ENCODE measurements at places on chromosomes 6 and 20.

DNA sequence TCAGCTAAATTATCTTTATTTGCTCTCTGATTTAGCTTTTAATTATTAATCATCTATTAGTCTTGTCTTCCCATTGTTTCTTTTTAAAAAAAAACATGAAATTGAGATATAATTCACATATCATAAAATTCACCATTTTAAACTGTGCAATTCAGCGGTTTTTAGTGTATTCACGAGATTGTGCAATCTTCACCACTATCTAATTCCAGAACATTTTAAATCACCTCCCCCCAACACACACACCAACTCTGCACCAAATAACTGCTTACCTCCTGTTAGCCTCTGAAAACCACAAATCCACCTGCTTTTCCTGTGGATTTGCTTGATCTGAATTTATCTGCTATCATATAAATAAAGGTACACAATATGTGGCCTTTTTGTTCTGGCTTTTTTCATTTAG is 8.8 kb upstream of the ABRACL start:
- DNase-seq = no peak

GRCh38 chr20:63027221-63027921 is 20.6 kb upstream of the BHLHE23 start:
- DNase-seq = no peak

GRCh38 chr20:23211164-23211563 is 125.0 kb upstream of the CD93 start:
- no peak for DNase-seq

DNA sequence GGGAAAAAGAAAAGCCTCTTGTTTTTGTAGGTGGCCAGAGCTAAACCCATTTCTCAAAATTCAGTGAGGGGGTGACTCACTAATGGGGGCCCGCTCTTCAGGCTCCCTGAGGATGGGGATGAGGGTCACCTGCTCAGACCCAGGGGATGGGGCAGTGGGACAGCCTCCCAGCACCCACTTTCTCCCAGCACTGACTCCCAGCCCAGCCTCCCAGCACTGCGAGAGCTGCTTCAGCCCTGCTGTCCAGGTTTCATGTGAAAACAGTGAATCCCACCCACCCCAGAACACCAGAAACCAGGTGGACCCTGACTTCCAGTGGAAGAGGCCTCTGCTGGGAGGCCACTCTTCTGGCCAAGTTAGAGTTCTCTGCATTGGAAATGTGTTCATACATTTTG is 362.6 kb downstream of the CDH4 start:
- DNase-seq = no peak

DNA sequence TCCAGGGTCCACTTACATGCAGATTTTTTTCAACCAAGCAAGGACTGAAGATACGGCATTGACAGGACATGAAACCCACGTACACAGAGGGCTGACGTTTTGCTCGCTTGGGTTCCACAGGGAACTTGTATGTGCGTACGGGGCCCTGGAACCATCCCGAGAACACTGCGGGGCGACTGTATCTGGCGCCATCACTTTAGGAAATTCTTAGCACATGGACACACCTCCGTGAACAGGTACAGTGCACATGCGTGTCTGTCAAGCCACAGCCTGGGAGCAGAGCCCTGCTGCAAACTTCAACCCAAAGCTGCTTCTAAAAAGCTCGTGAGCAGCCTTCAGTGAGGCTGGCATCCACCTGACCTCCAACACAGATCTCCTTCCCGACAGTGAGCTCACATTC is 37.3 kb downstream of the TAF4 start:
- DNase-seq = no peak

DNA sequence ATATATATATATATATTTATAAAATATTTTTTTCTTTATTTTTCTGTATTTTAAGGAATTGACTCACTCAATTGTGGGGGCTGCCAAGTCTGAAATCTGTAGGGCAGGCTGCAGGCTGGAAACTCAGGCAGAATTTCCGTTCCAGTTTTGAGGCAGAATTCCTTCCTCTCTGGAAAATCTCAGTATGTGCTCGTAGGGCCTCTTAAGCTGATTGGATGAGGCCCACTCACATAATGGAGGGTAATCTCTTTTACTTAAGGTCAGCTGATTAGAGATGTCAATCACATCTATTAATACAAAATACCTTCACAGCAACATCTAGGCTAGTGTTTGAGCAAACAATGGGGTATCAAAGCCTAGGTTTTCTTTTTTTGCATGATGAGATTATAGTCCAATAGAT is 244.7 kb upstream of the RNF24 start:
- DNase-seq = no peak

GRCh38 chr6:100188754-100189153 is 194.7 kb upstream of the MCHR2 start:
- no peak for DNase-seq

DNA sequence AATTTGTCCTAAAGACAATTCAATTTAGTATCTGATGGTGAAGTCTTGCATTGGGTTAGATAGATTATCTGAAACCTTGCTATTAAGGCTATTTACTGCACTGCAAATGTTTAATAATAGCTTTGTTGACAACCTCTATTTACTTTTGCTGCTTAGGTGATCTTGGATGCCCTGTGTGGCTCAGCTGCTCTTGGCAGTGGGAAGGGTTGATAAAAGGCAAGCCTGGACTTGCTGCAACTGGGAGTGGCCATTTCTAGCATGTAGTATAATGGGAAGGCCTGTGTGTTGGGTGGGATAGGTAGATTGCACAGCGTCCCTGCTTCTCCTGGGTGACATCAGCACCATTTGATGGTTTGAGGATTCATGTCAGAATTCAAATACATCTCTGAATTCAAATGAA is 49.1 kb downstream of the ARMC2 start:
- no peak for DNase-seq

- no peak for DNase-seq
Observed at GRCh38 chr20:21982559-21982958, 277.1 kb downstream of the PAX1 start.

- DNase-seq = no peak
Observed at GRCh38 chr20:23167431-23167830, 81.3 kb upstream of the CD93 start.

- no peak for DNase-seq
Observed at GRCh38 chr20:2922957-2923356, 49.7 kb downstream of the PTPRA start.

- DNase-seq = no peak
Observed at GRCh38 chr6:121504227-121504626, 68.8 kb downstream of the GJA1 start.

DNA sequence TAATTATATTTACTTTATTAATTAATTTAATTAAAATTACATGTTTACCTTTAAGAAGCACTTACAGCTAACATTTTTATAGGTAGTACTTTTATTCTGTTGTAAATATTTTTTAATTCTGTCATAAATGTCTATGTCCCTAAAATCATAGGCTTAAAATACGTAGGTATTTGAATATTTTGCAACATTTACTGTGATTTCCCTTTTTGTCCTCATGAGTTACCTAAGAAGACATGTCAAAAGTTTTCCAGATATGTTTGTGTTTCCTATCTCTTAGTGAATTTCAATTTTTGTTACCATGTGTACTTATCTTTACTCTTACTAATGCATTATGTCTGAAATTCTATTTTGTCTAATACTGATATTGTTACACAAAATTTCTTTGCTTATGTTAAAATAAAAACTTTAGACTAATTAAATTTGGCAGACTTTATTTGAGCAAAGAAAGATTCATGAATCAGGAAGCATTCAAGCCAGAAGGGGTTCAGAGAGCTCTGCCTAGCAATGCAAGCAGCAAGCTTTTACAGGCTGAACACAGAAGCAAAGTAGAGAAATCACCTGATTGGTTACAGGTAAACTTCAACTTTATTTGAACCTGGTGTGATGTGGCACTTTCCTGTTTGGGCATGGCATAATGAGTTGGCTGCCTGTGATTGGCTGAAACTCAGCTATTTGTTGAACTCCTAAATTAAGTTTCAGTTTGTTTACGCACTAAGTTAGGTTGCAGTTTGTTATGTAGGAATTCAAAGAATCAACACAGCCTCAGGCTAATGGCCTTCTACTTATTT is 123.2 kb upstream of the TMEM170B start:
- DNase-seq = no peak

DNA sequence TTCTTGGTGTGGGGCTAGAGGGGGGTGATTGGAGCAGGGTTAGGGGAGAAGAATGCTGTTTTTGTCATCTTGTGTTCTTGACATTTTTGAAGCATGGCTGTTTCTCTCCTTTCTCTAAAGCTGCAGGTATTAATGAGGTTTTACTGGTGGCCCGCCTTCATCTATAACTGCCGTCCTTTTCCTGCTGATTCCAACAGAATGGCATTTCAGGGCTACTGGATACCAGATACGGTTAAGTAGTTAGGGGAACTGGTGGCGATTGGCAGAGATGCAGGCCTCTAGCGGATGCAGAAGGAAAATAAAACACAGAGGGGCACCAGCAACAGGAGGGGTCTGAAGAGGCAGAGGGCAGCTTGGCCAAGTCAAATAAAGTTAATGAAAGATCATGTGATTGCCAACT is 89.7 kb upstream of the EEF1E1 start:
- no peak for DNase-seq

DNA sequence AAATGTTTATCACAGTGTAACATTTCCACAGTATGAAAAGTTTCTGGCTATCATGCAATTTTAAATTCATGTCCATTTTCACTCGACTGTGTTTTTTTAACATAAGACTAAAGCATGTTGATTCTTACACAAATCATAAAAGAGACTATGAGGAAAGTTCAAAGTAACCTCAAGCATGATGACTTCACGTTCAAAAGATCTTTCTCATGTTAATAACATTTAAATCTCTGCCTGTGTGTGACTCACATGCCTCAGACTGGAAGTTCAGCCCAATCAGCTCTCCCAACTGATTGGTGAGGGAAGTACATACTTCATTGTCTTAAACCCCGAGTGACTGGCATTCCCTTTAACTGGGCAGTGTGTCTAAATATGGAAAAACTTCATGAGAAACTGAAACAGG is 37.4 kb downstream of the ATXN1 start:
- DNase-seq = no peak

DNA sequence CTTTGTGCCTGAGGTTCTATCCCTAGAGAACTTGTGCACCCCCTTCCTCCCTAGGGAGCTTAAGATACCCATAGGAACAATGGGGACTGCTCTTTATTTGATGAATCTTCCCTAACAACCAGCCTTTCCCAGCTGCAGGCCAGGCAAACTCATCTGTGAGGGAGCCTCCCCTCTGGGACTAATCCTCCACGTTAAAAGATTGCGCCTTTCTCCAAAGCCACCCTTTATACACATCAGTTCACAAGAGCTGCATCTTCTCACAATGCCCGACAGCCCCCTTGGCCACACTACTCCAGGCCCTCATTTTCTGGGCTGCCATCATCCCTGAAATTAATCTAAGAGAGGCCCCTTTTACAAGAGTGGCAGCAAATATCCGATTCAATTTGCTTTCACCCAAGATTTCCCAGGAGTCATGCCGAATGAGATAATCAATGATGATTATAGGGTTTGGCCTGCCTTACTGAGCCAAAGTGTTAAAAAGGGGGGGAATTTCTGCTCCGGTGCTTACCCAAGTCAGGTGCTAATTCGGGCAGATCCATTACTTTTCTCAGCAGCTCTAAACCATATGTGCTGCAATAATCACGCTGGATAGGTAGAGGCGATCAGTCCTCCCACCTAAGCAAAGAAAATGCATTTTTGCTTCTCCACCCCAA is 336.5 kb downstream of the KIF16B start:
- no peak for DNase-seq

GRCh38 chr6:48423640-48424365 is 312.8 kb upstream of the PTCHD4 start:
- DNase-seq = no peak

- DNase-seq = no peak
Observed at GRCh38 chr6:53299331-53300005, 49.3 kb downstream of the ELOVL5 start.

GRCh38 chr20:3231116-3231515 is 7.9 kb downstream of the SLC4A11 start:
- no peak for DNase-seq

DNA sequence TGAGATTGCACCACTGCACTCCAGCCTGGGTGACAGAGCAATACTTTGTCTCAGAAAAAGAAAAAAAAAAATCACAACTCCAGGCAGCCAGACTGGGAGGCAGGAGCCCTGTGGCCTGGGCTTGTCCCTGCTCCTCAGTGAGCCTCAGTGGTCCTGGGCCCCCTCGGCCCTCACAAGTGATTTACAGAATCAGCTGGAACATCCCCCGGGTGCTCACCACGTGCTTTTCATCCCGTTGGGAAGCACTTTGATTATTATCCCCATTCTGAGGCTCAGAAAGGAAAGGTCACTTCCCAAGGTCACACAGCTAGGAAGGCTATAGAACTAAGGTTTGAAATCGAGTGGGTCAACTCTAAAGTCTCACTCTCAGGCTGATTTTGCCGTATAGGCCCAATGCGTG is 43.1 kb upstream of the TLDC2 start:
- DNase-seq = no peak

DNA sequence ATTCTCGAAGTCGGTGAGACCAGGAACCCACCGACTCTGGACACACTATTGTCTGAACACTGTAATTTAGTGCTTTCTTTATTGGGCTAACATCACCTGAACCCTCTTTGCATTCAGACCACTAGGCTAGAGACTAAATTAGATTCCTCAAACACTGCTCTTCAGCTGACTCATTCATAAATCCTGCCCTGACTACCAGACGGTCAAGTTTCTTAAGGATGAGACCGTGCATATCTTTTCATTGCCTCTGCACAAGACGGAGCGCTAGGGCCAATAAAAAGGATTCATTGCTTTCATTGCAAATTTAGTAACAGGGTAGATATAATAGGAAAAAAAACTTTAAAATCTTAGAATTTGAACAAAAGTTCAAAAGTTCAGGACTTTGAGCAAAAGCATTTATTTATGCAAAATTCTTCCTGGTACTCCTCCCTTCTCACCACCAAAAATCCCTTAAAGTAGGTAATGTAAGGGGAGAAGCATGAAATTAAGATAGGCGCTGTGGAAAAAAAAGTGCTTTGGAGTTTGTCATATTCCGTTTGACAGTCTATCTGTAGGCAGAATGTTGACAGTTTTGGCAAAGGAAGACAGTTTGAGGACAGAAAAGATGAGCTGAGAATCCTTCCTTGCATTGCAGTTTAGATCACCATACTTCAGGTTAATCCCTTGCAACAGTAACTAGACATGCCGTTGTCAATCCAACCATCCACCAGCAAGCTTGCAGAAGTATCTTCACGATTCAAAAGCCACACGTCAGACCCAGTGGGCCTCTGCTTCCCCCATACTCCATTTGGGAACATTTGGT is 328.6 kb upstream of the JARID2 start:
- DNase-seq = no peak

DNA sequence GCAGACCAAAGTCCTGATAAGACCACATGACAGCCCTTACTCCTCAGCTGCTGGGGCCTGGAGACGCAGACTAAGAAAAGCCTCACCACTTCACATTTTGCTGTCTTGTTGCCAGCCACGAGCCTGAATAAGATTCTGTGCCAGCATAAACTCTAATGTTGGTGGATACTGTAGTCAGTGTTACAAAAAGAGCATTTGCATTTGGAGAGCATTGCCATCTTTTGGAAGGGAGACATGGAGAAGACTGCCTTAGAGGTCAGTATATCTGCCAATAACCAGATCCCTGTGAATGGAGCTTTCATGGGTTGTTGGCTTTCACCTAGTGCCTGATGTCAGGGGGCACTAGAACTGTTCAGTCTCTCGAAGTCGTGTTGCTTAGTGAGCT is 315.2 kb downstream of the ZFAND3 start:
- no peak for DNase-seq

Measured in stimulated activated CD8-positive, alpha-beta memory T cell treated with anti-CD3 and anti-CD28 coated beads, Interleukin-2, amount 100 ng/mL, for 1 hour (primary cell).